Right lobe of liver (tissue), 6 donors: ENCODE measurements at places on chromosomes 2 and 18. TPM values are rescaled to one million over a fixed set of nuclear protein-coding genes. Genes with fewer than 3 reads are reported as not detected.

DNA sequence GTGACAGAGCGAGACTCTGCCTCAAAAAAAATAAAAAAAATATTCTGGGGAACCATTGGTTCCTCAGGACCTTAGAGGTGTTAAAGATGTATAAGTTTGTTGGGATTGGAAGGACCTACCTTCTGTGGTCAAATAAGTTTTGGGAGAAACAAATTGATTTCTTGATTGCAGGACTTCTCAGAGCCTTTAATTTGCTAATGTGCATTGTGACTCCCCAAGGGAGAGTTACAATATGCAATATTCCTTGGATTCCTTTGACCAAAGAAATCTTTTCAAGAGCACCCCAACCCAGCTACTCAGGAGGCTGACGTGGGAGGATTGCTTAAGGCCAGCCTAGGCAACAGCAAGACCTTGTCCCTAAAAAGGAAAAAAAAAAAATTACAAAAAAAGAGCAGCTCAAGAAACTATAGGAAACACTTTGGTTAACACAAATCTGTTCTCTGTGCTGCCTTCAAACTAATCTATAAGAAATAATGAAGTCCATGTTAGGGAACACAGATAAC, 6.5 kb downstream of the NAGK start:
- DNase-seq, result no peak

DNA sequence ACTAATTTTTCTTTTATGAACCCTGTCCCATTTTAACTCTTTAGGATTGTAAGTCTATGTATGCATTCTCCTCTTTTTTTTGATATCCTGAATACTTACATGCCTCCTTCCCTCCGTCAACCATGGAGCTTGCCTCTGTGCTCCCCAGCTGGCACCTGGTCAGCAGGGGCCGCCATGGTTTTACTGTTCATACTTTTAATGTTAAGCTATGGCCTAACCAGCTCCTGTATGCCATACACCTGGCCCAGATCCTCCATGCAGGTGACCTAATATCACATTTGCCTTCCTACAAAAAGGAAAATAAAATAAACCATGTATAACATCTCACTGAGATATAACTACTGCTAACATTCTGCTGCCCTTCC, 283.1 kb upstream of the TRIB2 start:
- DNase-seq, result no peak

DNA sequence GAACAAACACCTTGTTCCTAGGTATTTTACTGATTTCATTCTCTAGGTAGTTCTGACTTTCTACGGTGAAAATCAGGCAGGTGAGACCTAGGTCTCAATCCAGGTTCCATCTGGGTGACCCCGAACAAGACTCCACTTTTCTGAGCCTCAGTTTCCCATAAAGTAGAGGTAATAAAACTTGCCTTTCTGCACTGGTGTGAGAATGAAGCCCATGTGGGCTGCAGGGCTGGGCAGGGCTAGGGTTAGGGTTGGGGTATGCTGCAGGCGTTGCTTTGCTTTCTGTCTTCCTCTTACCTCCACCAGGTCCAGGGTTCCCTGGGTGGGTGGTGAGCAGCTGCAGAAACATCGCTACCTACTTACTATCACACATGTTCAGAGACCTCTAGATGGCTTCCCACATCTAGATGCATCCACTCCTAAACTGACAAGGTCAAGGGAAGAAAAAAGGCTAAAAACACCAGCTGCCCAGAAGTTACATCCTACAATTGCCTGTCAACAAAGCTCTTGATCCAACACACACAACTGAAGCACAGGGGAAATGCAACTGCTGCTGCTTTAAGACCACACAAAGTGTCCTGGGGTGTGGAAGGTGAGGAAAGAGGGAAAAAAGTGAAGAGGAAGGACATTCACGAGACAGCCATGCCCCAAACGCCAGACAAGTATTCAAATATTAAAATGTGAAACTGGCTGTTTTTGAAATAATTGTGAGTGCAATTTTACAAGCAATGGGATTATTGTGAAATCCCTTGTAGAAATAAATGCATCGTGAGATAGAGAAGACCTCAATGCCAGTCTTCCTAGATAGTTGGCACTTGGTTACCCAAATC, 23.5 kb downstream of the MBP start:
- no peak for DNase-seq

Gene CCDC102B
- 0.86 TPM for total RNA-seq
